Mesenchymal stem cell (in vitro differentiated cells and primary cell): ENCODE measurements at places on chromosomes 4 and X.

GRCh38 chr4:82886147-82886942, 4.6 kb downstream of the SEC31A start:
- H3K36me3 ChIP-seq, result peaks cover 9% of the 10 kb centered on the region
- no peak overlapping the region for H3K27ac ChIP-seq
- DNase-seq, result no peak
- H3K4me1 ChIP-seq, result peaks cover 1% of the 10 kb centered on the region

GRCh38 chr4:40419231-40419912, 84.2 kb downstream of the CHRNA9 start:
- H3K27ac ChIP-seq, result peak overlapping the region; percentile 57
- H3K27me3 ChIP-seq, result peaks cover 4% of the 10 kb centered on the region
- H3K4me3 ChIP-seq, result no peak overlapping the region

DNA sequence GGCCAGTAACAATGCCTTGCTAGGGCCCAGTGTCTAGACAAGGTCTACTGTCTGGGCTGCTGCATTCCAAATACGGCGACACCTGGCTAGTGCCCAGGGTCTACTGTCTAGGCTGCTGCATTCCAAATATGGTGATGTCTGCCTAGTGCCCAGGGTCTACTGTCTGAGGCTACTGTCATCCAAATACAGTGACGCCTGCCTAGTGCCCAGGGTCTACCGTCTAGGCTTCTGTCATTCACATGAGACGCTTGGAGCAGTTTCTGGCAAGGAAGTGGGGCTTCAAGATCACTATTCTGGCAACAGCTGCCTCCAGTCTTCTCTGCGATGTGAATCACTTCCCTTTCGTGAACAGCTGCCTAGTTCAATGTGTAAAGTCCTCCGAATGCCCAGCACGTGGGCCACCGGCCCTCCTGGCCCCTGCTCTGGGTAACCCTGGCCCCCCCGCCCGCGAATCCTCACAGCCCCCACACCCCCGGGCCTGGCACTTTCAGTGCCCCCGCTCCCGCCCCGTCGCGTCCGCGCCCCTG, 12.7 kb downstream of the ACOX3 start:
- H3K4me3 ChIP-seq, result peak overlapping the region; percentile 83
- no peaks in the 10 kb centered on the region for H3K36me3 ChIP-seq
- peaks cover 11% of the 10 kb centered on the region for H3K4me1 ChIP-seq

GRCh38 chrX:3777416-3777815, 64.0 kb upstream of the PRKX start:
- H3K36me3 ChIP-seq, result no peaks in the 10 kb centered on the region
- no peak overlapping the region for H3K27ac ChIP-seq
- no peak overlapping the region for H3K4me3 ChIP-seq
- no peaks in the 10 kb centered on the region for H3K4me1 ChIP-seq

GRCh38 chr4:41524425-41524824, 13.5 kb upstream of the LIMCH1 start:
- H3K27ac ChIP-seq, result no peak overlapping the region
- no peaks in the 10 kb centered on the region for H3K4me1 ChIP-seq
- no peaks in the 10 kb centered on the region for H3K27me3 ChIP-seq
- H3K4me3 ChIP-seq, result no peak overlapping the region

GRCh38 chr4:136687118-136687517, 845.2 kb downstream of the PCDH18 start:
- no peak for DNase-seq
- no peaks in the 10 kb centered on the region for H3K4me1 ChIP-seq
- no peaks in the 10 kb centered on the region for H3K27me3 ChIP-seq
- no peaks in the 10 kb centered on the region for H3K36me3 ChIP-seq
- no peak overlapping the region for H3K4me3 ChIP-seq

GRCh38 chr4:131427000-131427399, 1722.1 kb upstream of the PCDH10 start:
- no peak overlapping the region for H3K4me3 ChIP-seq
- no peak overlapping the region for H3K27ac ChIP-seq
- no peaks in the 10 kb centered on the region for H3K27me3 ChIP-seq
- no peaks in the 10 kb centered on the region for H3K4me1 ChIP-seq

DNA sequence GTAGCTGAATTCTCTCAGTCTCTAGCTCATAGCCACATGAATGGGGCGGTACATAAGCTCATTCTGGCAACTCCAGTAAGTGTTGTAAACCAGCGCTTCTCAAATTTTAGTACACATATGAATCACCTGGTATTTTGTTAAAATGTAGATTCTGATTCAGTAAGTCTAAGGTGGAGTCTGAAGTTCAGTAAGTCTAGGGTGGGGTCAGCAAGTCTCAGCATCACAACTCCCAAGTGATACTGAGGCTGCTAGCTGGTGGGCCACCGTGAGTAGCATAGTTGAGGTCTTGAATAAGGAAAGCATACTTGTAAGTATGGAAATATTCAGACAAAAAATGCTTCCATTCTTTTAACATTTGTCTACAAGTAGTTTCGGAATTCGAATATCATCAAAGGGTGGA, 36.1 kb upstream of the INPP4B start:
- H3K4me1 ChIP-seq, result no peaks in the 10 kb centered on the region
- no peaks in the 10 kb centered on the region for H3K27me3 ChIP-seq
- H3K27ac ChIP-seq, result no peak overlapping the region
- DNase-seq, result no peak
- H3K4me3 ChIP-seq, result no peak overlapping the region
